Fibroblast of skin of back (primary cell): ENCODE measurements at places on chromosomes 6 and 20.

DNA sequence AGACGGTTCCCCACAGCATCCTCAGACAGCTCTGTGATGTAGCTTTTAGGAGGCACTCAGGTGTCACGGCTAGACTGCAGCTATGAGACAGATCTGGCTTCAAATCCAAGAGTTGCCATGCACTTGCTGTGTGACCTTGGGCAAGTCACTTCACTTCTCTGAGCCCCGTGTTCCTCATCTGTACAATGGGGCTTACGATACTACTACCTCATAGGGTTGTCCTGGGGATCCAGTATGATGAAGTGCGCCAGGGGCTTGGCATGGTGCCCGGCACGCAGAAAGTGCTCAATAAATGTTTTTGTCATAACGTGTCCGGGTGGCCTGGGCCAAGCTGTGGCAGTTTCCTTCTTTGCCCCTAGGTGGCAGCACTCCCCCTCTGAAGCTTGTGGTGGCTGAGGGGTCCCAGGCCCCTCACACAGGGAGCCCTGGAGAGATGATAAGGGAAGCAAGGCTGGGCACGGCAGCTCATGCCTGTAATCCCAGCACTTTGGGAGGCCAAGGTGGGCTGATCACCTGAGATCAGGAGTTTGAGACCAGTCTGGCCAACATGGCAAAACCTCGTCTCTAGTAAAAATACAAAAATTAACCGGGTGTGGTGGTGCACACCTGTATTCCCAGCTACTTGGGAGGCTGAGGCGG is 19.1 kb upstream of the CHMP4B start:
- DNase-seq = peak; percentile 39

GRCh38 chr6:144999127-144999526 is 714.0 kb downstream of the UTRN start:
- no peak for DNase-seq

DNA sequence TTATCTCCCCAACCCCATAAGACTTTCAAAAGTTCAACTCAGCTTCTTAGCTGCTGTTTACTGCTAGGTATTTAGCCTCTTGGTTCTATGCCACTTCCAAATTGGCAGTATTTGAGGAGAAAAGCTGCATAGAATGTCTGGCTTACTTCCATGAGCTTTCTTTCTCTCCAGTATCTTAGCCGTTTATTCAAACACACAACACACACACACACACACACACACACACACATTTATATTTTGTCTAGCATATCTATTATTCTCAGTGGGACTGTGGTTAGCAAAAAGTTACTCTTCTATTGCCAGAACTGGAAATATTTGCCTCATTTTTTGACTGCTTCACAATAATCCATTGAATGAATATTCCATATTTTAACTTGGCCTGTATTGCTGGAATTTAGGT is 634.2 kb upstream of the IMPG1 start:
- DNase-seq = no peak

DNA sequence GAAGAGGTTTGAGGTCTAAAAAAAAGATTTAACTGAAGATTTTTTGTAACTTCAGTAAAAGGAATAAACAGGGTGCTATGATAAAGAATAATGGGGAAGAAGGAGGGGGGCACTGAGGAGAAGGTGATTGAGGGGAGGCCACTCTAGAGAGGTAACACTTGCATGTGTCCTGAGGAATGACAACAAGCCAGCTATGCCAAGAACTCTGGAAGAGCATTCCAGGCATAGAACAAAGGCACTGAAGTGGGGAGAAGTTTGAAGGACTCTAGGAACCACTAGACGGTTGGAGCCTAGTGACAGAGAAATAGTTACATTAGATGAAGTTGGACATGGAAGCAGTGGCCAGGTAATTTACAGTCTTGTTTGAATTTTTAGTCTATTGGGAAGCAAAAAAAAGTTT is 10.8 kb upstream of the SF3B5 start:
- peak; percentile 7 for DNase-seq

GRCh38 chr6:150256618-150257272 is 112.1 kb upstream of the IYD start:
- DNase-seq = peak; percentile 54
